ENCODE measurements at places on chromosomes 3 and 15.

GRCh38 chr15:96327155-96327741 is 3.3 kb upstream of the NR2F2 start:
- DNase-seq = no peak

DNA sequence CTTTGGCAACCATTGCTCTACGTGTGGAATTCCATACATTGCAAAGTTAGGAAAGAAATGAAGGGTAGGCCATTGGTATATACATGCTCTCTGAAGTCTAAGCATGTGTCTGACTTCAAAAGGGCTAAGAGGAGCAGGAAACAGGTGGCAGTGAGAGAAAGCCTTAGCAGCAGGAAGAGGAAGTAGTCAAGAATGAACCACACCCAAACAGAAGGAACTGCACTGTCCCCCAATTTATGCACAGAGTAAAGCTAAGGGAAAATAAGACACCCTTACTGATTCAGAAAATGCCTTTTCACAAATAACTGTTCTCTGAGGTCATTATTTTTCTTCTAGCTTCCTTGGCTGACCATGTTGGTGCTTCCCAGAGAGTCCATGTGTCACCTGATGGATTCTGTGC is 575.4 kb downstream of the NTRK3 start:
- no peak for DNase-seq

GRCh38 chr15:77639431-77639830 is 6.7 kb upstream of the LINGO1 start:
- DNase-seq = no peak

DNA sequence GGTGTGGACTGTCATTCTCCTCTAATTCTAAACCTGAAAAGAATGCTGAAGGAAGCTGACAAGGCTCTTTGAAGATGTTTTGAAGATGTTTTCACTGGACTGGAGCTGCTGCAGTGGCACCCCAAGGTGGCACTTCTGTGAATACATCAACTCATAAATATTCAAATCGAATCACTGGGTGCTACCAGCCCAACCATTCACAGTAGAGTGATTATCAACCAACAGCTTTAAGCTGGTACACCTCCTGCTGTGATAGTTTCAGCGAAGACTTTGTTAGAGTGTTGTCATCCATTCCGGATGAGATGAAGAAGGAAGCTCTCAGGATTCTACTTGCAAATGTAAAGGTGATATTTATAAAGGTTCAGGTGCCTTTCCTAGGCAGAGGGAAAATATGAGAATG is 106.6 kb downstream of the LSAMP start:
- DNase-seq = no peak

- DNase-seq = no peak
Measured at GRCh38 chr3:188539631-188540194, 385.8 kb downstream of the LPP start.

DNA sequence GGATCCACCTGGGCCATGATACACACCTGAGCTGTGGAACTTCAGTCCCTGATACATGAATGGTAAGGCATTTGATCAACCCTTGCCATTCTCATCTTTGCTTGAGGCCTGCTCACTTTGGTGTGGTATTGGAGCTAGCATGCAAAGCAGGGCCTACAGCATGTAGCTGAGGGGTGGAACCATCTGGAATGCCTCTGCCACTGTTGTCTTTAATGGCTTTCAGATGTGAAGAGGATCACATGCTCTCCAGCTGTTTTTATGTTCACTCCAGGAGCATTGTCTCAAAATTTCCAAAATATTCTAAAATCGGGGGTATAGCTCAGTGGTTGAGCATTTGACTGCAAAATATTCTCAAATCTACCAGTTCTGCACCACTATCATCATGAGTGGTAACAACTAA is 64.4 kb upstream of the PHLDB2 start:
- DNase-seq = no peak

DNA sequence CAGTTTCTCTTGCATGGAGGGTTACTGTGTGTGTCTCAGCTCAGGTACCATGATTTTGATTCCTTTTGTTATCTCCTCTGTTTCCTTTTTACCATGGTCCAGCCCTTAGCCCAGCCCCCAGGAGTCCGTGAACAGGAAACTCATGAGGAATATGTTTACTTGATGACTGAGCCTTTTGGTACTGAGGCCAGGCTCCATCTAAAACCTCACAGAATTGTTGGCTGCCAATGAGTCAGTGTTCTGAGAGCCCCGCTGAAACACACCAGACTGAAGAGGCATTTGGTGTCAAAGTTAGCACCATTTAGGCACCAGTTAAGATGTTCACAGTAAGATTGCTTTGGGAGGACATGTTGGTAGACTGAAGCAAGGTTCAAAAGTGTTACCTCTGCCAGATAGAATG is 80.9 kb downstream of the DGKG start:
- no peak for DNase-seq

DNA sequence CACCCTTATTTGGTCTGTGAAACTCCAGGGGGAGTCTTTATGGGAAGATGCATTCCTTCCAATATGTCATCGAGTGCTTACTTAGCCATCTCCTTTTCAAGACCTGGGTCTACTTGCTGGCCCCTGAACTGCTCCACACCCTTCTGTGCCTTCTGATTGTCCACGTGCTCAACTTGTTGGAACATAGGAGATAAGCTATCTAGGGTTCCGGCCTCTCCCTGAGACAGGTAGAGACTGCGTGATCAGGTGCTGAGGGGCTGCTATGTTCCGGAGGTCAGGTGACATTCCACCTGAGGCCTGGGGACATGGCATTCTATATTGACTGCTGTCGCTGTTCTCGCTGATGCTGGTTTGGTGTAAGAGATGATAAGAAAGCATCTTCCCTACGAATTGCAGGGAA is 65.6 kb downstream of the ATP1B3 start:
- DNase-seq = no peak

DNA sequence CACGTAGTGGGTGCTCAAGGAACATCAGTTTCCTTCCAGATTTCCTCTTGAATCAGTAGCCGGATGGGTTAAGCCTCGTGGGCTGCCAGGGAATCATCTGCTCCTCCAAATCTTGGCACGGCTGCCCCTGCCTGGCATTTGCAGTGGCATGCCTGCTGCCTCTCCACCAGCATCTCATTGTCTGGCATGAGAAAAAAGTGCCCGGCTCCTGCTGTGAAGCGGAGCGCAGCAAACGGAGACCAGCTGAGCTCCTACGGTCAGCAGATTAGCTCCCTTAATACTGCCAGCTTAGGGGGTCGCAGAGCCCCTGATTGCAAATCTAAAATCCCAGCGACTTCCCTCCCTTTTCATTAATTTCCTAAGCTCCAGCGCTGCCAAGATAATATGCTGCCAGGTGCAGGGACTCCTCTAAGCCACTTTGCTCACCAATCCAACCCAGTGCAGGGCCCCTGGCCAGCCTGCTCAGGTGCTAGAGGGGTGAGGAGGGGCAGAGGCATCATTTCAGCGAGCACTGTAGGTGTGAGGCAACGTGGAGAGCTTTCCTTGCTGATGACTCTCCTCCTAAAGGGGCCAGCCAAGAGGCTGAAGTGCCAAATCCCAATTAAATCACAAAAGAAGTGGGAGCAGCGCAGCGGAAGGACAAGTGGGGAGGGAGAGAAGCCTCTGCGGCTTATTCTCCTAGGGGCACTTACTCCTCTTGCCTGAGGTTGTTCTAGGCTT is 49.6 kb upstream of the ST8SIA2 start:
- no peak for DNase-seq

DNA sequence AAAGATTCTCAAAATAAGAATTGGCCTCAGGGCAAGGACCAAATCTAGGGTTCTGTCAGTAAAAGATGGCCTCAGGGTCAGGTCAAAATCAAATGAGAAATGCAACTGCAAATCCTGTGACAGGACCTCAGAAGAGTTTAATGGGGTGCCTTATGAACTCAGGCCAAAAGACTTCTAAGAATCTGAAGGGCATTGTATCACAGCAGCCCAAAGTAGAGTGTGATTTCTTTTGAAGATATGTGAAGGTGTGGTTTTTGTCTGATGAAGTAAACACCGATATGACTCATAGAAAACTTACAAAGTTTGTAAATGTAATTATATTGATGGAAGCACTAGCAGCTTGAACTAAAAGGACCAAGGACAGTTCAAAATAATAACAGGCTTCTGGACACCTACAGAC is 966.1 kb downstream of the AGBL1 start:
- no peak for DNase-seq

DNA sequence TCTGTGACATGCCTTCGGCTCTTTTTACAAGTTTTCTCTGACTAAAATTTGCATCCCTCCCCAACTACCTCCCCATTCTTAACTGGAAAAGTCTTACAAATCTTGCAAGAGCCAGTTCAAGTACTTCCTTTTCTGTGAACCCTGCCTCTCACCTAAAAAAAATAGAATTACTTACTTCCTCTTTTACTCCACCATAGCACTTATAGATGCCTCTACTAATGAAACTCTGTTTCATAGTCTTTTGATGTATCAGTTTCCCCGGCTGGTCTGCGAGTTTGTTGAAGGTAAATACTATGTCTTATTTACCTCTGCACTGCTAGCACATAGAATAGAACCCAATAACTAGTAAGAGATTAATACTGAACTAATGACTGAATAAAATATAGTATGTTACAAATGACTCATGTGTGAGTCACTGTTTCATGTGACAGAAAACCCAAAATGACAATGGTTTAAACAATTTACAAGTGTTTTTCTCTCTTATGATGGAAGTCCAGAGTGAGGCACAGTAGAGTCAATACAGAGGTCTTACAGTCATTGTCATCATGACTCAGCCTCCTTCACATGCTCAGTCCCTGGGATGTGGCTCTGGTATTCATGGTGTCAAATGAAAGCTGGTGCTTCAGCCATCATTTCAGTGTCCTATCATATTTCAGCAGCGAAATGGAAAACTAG is 393.5 kb downstream of the RSL24D1 start:
- DNase-seq = no peak

DNA sequence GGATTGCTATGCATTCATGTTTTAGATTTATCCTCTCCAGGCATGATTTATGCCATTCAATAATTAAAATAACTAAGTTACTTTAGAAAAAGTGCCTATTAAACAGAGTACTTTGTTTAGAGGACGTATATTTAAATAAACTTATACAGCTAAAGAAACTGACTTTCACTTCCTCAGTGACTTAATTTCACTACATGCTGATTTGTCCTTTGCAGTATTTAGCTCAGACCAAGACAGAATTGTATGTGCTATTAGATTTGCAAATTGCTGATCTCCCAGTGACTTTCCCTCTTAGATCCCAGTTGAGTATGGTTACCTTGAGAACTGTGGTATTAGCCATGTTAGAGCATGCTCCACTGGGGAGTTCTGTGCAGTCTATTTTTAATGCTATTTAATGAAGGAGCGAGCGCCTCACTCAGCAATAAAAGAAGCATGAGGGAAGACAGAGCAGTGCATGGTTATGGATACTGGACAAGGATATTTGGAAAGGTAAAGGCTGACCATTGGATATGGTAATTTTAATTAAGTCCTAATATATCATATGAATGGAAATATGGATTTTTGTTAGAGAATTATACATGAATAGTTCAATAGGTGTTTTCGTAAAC is 2.7 kb downstream of the ARPP21 start:
- DNase-seq = no peak

- DNase-seq = no peak
Measured at GRCh38 chr3:116444819-116445310, 422 bp downstream of the LSAMP start.

DNA sequence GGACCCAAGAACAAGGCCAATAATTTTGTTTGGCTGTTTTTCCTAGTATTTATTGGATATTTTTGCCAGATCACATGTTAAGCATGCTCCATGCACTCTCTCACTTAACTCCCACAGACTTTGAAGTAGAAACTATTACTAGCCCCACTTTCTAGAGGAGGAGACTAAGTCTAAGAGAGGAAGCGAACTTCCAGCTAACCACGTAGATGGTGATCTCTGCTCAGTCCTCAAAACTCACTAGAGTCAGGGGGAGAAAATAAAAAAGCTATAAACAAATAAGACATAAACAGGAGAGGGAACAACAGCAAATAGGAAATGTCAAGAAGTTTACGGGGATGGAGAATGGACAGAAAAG is 481.0 kb upstream of the PROK2 start:
- no peak for DNase-seq

- no peak for DNase-seq
Measured at GRCh38 chr3:33377931-33378330, 62.3 kb downstream of the UBP1 start.

DNA sequence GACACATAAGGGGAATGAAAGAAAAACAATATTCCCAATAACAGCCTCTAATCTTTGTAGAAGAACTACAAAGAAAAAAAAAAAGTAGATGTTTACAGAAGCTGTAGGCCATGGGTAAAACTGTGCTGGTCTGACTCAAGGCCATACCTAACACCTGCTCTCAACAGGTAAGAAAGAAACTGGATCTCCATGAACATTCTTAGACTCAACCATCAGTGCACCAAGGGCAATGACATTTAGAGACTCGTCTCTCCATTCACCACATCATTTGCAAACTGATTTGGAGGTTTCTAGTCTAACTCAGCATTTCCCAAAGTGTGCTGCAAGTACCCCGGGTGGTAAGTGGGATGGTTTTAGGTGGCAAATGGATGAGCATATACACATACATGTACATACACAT is 164.2 kb downstream of the FOXP1 start:
- DNase-seq = no peak

- DNase-seq = no peak
Measured at GRCh38 chr3:15121936-15122335, 23.0 kb upstream of the RBSN start.

GRCh38 chr3:13274551-13275332 is 145.4 kb downstream of the NUP210 start:
- DNase-seq = no peak

DNA sequence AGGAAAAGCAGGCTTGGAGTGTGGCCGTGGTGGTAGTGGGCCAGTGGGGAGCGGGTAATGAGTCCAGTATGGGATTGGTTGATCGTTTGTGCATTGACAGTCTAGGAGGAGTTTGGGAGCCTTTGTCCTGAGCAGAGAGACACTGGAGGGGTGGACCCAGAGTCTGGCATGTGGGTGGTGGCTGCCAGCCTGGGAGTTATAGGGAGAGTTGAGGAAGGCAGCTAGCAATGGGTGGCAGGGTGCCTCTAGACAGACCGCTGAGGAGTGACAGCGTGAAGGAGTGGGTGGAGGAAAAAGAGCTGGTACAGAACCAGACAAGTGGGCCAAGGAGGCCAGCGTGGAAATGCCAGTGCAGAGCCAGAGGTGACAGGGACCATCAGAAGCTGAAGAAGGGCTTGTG is 1.9 kb upstream of the CCK start:
- DNase-seq = no peak

DNA sequence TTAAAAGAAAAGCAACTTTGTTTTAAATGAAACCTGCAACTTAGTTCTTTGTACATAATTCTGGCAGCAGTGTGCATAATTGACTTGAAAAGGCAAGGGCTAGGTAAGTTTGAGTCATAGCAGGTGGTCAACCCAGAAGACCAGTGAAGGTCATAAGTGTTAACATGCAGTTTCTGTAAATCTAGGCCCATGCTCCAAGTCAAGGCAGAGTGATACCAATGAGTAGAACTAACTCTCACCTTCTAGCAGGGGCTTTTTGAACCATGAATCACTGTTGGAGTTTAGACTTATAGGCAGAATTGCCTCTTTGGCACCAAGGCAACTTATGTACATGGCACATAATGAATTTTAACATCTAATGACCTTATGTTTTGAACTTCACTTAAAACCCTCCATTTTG is 29.5 kb upstream of the IL20RB start:
- no peak for DNase-seq

- no peak for DNase-seq
Measured at GRCh38 chr3:164539215-164539614, 539.1 kb downstream of the SI start.

GRCh38 chr15:27679203-27679602 is 419.9 kb downstream of the OCA2 start:
- DNase-seq = no peak
